ENCODE measurements at places on chromosomes 11 and 22.

DNA sequence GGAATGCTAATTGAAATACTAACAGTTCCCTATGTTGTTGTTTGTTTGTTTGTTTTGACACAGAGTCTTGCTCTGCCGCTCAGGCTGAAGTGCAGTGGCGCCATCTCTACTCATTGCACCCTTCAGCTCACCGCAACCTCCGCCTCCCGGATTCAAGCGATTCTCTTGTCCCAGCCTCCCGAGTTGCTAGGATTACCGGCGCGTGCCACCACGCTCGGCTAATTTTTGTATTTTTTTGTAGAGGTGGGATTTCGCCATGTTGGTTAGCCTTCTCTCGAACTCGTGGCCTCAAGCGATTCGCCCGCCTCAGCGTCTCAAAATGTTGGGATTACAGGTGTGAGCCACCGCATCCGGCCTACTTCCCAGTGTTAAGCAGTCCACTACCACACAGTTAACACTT is 42.0 kb downstream of the OR4D9 start:
- DNase-seq = no peak

- no peak for DNase-seq
These were observed 63.0 kb downstream of the HORMAD2 start for GRCh38 chr22:30143265-30143664.

GRCh38 chr11:58647141-58647699 is 24.8 kb downstream of the CNTF start:
- DNase-seq = no peak

GRCh38 chr11:8068605-8069221 is 12.3 kb upstream of the TUB start:
- no peak for DNase-seq

- no peak for DNase-seq
These were observed 112.1 kb upstream of the BDNF start for GRCh38 chr11:27812341-27812740.

GRCh38 chr22:47021371-47022074 is 259.1 kb downstream of the TBC1D22A start:
- DNase-seq = no peak

- no peak for DNase-seq
These were observed 14.4 kb downstream of the BCL9L start for GRCh38 chr11:118911113-118911879.

DNA sequence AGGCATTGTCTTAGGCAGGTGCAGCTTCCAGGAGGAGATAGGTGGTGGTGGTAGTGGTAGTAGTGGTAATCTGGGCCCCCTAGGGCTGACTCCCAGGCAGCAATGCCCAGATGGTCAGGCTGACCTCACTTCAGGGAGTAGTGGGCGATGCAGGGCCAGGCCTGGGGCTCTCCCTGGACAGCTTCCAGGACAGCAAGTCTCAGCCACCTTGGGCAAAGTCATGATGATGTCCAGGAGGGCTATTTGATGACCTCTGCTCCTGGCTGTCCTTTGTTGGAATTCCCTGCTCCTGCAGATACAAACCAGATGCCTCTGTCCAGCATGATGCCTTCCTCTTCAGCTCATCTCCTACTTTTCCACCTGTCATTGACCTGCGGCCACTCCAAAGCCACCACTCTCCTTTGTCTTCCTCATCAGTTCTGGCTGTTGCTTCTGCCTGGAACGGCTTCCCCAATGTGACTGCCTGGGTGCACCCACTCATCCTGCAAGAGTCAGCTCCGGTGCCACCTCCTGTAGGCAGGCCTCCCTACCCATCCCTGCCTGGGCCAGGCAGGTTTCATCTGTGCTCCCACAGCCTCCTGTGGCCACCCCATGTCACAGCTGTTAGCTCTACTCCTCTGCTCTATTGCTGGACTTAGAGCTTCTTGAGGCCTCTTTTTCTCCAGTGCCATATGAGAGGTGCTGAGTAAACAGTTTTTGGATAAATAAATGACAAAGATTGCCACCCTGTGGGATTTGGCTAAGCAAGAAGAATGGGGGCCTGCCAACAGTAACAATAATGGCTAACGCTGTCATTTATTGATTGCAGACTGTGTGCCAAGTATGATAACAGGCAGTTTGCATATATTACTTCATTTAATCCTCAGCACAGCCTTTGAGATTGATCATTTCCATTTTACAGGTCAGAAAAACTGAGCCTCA is 172.9 kb upstream of the NECTIN1 start:
- DNase-seq = no peak

DNA sequence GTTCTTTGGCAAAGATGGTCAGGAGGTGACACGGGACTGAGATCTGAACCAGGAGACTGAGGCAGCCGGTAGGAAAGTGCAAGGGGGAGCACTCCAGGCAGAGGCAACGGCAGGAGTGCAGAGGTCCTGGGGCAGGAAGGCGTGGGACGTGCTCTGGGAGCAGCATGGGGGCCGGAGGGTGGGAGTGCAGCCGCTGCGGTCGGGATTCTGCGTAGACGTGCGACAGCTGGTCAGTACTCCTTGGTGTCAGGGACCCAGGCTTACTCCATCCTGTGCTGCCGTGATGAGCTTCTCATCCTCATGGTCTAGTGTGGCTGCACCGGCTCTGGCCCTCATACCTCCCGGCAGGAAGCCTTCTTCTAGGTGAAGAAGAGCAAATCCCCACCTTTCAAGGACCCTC is 16.9 kb upstream of the TRMU start:
- DNase-seq = no peak

- DNase-seq = no peak
These were observed 34.0 kb upstream of the TMEM123 start for GRCh38 chr11:102486584-102486983.

DNA sequence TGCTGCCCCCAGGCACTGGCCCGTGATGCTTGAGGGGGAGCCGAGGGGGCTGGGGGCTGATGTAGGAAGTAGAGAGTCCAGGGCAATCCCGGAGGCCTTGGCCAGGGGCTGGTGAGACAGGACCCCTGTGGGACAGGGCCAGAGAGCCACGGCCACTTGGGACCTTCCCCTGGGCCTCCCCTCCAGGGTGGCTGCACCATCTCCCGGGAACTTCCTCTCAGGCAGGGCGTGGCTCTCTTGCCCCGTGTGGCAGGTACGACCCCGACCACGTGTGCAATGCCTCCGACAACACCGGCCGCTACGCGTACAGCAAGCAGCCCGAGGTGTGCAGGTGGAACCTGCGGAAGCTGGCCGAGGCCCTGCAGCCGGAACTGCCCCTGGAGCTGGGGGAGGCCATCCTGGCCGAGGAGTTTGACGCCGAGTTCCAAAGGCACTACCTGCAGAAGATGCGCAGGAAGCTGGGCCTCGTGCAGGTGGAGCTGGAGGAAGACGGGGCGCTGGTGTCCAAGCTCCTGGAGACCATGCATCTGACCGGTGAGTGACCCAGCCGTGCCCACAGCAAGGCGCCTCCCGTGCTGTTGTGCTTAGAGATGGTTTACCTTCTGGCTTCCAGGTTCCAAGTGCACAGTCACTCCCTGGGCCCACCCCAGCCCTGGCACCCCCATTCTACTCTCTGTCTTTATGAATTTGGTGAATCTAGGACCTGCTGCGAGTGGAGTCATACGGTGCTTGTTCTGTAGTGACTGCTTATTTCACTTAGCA is 9.7 kb downstream of the SELENOO start:
- no peak for DNase-seq

GRCh38 chr22:47178339-47178738 is 415.9 kb downstream of the TBC1D22A start:
- no peak for DNase-seq

DNA sequence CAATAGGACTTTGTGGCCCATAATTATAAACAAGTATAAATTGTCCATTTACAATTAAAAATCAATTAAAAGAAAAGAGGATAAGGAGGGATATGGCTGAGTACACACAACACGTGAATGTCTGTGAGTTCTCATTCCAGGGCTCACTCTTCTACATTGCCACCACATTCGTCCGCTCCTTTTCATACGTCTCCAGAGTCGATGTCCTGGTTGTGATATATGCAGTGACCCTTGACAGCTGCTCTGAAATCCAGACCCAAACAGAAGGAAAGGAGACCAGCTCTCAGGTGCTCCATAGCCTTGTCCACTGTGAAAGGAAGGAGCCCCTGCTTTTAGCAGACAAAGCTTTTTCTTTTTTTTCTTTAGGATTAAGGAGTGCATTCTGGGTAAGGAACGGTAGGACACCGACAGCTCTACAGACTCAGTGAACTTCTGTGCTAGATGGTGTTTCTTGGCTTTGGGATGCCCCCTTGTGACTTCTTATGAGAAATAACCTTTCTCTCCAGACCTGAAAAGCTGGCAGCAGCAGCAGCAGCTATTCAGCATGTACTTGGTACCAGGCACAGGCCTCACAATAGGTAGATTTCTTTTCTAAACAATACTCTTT is 19.7 kb upstream of the DNAJB13 start:
- DNase-seq = no peak

- no peak for DNase-seq
These were observed 17.1 kb upstream of the MED17 start for GRCh38 chr11:93767018-93767417.

DNA sequence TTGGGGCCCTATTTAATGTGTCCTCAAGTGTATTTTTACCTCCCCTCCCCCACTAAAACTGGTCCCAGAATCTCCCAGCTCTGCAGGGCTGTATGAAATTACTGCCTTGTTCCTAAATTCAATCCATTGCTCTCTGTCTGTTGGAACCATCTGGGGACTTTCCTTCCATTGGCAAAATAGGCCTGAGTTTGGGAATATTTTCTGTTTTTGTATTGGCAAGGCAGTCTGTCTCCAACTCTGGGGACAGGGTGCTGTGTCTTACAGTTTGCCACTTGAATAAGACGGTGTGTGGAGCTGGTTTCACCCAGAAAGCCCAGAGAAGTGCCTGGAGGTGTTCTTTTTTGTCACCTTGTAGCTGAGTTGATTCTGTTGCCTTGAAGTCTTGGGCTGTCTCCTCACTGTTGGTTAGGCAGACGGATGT is 1.3 kb downstream of the PACS1 start:
- DNase-seq = no peak

DNA sequence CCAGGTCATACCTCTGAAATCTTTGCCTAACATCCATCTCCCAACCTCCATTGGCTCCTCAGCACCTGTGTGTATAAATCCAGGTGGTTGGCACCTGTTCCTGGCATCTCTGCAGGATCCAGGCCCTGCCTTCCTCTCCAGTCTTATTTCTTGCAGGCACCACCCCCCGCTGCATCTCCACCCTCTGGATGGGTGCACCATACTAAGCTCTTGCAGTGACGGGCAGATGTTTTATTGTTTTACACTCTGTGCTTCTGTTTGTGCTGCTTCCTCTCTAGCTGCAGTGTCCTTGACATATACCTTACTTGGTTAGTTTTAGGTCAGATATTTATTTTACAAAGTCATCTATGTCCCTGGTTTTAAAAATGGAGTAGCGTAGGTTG is 102.6 kb downstream of the TBC1D22A start:
- no peak for DNase-seq

DNA sequence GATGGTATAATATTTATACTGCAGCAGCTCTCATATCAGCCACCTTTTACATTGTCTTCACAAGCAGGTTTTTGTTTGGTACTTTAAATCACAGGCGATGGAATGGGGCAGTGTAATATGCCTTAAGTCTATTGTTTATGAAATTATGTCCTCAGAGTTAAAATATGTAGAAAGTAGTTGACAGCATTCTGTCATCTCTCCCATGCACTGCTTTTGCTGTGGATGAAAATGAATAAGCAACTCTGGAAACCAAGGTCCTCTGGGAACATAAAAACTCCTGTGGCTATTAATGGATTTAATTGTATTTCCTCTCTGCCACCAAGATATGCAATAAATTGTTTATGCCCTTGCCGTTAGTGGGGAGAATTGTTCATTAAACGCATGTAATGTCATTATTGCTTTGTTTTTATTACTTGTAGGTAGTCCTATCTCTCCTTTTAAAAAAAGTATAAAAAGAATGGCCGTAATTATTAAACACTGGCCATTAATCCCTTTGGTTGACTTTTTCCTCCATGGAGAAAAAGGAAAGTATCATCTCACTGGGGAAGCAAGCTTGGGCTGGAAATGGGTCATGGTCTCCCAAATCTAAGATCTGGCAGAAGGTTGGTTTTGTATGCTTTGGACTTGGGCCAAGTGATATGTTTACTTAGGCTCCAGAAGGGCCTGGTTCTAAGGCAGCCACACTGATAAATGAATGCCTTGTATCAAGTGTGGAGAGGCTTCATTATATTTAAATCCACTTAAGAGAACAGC is 13.1 kb downstream of the PACS1 start:
- DNase-seq = no peak

DNA sequence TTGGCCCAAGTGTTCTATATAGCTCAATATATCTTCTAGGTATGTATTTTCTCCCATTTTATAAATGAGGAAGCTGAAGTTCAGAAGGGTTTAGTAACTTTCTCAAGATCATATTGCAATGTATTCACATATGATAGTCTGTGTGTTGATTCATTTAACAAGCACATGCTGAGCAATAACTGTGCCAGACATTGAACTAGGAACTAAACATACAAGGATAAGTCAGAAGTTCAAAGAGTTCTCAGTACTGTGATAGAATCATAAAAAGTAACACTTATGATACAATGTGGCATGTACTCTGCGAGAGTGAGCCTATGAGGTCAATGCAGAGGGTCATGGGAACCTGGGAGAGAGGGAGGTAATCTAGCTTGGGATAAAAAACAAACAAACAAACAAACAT is 1082.2 kb upstream of the TENM4 start:
- DNase-seq = no peak

DNA sequence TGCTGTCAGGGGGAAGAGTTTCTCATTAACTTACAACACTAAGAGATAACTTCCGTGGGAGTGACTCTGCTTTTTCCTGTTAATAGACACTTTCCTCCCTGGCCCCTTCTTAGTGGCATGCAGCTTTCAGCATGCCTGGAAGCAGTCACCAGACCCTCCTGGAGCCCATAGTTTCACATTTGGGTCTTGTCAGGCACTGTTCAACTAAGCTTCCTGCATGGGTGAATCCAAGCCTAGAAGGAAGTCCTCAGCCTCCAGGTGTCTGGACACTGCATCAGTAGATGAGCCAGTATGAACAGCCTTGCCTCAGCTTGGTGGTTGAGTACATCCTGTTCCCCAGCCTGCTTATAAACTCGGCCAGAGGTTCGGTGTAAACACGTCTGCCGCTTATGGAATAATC is 68.1 kb downstream of the PPP6R3 start:
- no peak for DNase-seq

DNA sequence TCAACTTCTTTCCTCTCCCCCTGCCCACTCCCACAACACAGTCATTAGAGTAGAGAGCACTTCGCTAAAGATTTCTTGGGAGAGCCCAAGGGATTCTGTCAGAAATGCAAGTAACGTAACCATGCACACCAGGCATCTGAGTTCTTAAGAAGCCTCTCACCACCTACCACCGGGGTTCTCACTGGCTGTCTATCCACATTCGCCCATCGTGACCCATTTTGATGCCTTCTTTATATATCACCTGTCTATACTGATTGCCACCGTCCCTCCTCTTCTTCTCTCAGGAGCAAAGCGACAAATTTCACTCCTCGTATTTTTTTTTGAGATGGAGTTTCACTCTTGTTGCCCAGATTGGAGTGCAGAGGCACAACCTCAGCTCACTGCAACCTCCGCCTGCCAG is 23.9 kb upstream of the RASD2 start:
- DNase-seq = no peak

Data from left lung (tissue), 14 donors.